Chondrocyte (in vitro differentiated cells): ENCODE measurements at places on chromosomes 1 and 21. TPM values are rescaled to one million over a fixed set of nuclear protein-coding genes. Genes with fewer than 3 reads are reported as not detected.

CBR3 gene
- 3.4 to 7.4 TPM (median 3.5 TPM) in 3 replicates for total RNA-seq

- DNase-seq, result no peak
These were observed 133.8 kb downstream of the AK5 start for GRCh38 chr1:77415579-77415978.

GRCh38 chr1:39625462-39626273 lies 13.8 kb downstream of the HEYL start:
- no peak for DNase-seq

SV2A gene
- total RNA-seq, result 15.3 to 17.2 TPM (median 16.0 TPM) in 3 replicates
